ENCODE measurements at places on chromosomes 13 and 19.
A peak's percentile ranks its signal among the peaks of the same experiment; 100 is the strongest.

DNA sequence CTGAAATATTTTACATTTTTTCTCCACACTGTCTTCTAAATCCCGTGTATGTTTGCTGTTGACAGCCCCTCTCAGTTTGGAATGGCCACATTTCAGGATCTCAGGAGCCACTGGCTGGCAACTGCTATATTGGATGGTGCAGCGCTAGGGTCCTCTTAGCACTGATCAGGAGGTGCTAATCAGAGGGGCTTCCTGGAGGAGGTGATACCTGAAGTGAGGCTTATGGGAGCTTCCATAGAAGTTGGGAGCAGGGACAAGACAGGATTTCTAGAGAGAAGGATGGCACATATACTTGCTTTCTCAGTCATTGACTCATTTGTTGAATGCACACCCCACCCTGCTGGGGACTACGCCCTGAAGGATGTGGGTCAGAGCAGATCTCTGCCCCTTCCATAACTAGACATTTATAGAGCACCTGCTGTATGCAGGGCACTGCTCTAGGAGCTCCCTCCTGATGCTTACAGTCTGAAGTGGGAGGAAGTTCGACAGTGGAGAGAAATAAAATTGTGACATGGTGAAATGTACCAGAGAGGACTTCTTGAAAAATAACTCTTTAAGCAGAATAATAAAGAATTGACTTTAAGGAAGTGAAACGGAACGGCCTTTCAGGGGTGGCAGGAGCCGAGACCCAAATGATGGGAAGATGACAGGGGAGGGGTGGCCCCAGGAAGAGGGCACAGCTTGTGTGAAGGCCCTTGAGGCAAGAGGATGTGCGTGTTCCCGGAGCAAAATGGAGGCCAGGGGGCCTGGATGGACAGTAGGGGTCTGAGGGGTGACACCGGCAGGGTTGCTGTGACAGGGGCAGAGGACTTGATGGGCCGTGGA lies 13.1 kb downstream of the AP2A1 start:
- no peak for DNase-seq

DNA sequence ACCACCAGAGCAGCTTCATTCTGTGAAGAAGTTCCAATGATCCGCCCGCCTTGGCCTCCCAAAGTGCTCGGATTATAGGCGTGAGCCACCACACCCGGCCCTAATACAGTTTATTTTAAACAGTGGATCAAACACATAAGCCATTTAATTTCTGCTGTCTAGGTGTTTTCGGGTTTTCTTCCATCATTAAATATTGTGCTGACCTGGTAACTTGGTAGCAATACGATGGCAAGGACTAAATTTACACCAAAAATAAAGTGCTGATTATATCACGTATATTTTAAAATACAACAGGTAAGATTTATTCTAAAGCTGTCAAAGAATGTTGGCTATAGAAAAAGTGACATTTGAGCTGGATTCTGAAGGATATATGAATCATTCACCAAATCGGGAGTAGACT lies 1.3 kb downstream of the MED4 start:
- DNase-seq, result no peak

DNA sequence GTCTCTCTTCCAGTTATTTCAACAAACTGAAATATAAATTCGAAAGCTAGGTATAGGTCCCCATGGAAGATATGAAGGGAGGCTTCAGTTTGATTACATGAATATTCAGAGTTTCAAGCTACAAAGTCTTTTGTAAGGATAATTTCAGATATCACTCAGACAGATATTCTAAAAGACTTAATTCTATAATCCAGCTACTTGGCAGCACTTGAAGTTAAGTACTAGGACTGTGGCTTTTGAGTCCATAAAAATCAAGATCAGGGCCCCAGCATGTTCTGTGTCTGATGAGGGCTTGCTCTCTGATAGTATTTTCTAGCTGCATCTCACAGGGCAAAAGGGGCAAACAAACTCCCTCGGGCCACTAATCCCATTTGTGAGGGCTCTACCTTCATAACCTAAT lies 160.6 kb upstream of the IRS2 start:
- DNase-seq, result no peak

GRCh38 chr19:41232686-41233085 lies 13.7 kb downstream of the AXL start:
- no peak for DNase-seq

GRCh38 chr13:73598020-73598712 lies 536.0 kb downstream of the KLF12 start:
- DNase-seq, result no peak

DNA sequence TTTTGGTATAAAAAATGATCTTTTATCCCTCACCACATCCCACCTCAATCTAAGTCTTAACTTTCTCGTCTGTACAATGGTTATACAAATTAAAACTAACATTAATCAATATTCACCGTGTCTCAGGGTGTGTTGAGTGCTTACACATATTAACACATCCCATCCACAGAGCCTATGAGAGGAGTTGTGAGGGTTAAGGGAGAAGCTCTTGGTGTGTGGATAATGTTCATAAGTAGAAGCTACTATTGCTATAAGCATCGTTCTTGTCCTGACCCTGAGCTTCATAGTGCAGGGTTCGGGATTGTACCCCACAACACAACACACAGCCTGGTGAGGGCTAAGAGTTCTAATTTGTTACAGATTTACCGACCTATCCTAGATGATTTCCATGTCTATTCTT lies 2.5 kb downstream of the FPR3 start:
- DNase-seq, result no peak

DNA sequence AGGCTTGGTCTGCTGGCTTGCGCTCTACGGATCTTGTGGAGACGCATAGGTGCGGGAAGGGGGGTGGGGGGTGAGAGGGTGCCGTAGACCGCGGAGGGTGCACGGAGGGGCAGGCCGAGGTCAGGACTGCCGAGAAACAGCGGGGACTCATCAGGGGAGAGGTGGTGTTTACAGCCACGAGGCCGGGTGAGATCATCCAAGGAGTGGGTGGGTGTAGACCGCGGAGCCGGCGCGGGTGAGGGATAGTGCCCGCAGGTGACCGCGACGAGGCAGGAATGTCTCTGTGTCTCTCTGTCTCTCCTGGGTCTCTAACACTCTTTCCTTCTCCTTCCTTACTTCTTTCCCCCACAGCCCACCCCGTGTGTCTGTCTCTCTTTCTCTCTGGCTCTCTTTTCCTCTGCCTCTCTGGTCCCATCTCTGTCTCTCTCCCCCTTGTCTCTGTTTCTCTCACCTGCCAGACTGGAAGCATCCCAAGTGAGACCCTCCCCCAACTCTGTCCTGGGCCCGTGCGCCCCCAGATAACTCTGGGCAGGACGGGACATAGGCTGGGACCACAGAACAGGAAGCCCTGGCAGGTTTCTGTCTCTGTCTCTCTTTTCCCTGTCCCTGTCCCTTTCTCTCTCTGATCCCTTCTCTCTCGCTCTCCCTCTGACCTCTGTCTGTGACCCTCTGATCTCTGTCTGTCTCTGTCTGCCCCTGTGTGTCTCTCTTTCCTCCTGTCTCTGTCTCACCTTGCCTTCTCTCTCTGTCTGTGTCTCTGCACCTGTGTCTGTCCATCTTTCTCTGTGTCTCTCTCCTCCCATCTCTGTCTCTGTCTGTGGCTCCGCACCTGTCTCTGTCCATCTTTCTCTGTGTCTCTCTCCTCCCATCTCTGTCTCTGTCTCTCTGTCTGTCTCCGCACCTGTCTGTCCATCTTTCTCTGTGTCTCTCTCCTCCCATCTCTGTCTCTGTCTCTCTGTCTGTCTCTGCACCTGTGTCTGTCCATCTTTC lies 1.8 kb upstream of the KLK4 start:
- no peak for DNase-seq

DNA sequence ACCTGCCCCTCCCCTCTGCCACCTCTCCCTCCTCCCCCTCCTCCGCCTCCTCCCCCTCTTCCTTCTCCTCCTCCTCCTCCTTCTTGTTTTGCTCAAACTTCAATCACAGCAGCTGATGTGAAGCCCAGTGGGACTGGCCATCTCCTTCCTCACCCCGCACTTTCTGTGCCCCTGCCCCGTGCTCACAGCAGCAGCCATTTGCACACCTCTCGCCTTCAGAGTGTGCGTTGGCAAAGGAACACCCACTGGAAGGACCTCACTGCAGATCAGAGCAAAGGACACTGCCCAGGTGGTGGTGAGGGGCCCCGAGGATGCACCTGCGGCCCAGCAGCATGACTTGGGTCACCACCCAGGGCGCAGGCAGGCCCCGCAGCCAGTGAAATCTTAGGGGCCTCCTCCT lies 98.8 kb downstream of the SOX1 start:
- DNase-seq, result no peak

GRCh38 chr13:39397226-39397895 lies 205.6 kb downstream of the LHFPL6 start:
- no peak for DNase-seq

GRCh38 chr13:18943721-18944391 lies 237.8 kb downstream of the TUBA3C start:
- DNase-seq, result no peak

- DNase-seq, result no peak
These were observed 174.0 kb downstream of the DCT start for GRCh38 chr13:94305463-94305862.

DNA sequence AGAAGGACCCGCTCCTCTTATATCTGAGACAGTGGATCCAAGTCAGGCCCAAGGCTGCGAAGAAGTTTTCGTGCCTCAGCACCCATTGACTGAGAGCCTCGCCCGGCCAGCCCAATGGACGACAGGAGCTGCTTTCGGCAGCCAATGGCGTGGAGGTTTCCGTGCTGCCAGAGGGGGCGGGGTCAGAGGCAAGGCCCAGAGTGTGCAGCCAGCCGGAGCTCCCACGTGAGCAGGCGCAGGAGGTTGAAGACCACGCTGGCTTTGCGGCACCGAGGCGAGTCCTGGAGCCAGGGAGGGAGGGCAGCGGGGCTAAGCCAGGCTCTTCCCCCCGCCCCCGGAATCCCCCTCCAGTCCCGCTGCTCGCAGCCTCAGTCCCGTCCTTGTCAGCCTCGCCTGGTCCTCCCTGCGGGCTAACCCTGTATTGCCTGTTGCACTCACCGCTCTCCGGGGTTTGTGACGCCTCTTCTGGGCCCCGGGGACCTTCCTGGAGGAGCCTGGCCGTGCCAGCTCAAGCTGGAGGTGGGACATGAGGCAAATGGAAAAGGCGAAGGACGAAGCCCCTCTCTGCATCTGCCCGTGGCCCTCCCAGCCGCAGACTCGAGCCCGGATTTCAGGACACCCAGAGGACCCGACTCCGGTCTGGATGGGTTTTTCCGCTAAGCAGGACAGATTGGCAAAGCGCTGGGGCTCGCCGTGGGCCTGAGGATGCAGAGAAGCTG lies 1.5 kb downstream of the IFNL4 start:
- no peak for DNase-seq

DNA sequence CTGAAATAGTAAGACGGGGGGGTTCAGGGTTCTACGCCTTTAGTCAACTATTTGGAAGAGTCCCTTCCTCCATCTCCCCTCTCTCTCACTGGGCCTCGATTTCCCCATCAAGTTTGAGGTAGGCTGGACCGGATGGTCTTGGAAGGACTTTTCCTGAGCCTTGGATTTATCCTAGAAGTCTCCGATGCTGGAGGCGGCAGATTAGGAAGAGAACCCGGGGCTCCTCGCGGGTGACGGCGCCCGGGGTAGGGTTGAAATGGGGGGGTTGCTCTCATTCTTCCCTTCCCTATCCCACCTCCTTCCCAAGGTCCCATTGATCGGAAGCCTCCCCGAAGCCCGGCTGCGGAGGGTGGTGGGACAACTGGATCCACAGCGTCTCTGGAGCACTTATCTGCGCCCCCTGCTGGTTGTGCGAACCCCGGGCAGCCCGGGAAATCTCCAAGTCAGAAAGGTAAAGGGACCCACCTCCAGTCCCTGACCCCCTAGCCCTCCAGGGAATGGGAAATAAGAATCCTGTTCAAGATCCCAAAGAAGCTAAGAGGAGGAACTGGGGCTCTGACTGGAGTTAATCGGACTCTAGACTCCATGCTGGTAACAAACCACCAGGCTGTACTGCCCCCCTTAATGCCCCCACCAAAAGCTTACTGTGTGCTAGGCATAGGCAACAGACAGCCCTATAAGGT lies 781 bp downstream of the QPCTL start:
- DNase-seq, result peak; percentile 70

DNA sequence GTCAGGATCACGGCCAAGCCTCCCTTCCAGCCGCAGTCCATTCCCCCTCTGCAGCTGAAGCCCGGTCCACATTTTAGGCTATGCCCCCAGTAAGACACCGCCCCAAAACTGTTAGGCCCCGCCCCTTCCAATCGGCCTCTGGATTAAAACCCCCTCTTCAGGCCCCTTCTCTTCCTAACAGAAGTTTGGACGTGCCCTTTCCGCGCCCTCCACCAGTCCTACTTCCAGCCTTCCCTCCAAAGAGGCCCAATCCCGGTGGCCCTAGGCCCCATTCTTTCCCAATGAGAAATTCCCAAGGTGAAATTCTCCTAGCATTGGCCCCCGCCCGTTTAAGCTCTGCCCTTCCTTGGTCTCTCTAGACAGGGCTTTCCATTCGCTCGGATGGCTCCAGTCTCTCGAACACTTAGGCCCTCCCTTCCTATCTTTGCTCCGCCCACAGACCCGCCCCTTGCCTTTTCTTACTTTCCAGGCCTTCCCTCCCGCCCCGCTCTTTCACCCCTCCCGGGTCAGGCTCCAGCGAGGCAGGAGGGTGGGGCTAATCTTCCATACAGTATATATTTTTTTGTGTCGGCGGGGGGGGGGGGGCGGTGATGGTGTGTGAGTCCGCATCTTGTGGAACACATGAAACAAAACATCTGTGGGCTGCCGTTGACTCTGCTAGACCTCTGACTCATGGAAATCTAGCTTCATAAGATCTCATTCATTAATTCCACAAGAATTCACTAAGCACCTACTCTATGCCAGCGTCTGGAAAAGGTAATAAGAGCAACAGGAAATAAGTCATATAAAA lies 13.6 kb downstream of the LTBP4 start:
- DNase-seq, result peak; percentile 92

DNA sequence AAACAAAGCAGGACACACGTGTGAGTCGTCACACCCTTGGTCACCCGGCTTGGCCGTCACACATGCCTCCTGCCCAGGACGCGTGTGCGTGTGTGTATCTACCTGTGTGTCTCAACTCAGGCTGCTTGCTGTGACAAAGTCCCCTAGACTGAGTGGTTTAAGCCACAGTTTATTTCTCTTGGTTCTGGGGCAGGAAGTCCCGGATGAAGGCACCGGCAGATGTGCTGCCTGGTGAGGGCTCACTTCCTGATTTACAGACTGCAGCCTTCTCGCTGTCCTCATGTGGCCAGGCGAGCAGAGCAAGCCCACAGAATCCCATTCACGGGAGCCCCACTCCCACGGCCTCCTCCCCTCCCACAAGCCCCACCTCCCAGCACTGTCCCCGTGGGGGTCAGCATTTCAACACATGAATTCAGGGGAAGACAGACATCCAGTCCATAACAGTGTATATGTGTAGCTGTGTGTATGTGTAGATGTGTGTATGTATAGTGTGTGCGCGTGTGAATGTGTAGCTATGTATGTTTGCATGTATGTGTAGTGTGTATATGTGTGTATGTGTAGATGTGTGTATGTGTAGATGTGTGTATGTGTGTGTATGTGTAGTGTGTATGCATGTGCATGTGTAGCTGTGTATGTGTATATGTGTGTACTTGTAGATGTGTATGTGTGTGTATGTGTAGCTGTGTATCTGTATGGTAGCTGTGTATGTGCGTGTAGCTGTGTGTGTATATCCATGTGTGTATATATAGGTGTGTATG lies 51.5 kb downstream of the MCF2L start:
- DNase-seq, result no peak

GRCh38 chr13:113065406-113066141 lies 40.0 kb upstream of the F7 start:
- DNase-seq, result no peak

- DNase-seq, result no peak
These were observed 21.7 kb upstream of the TFDP1 start for GRCh38 chr13:113562844-113563243.
